Activated naive CD8-positive, alpha-beta T cell treated with anti-CD3 and anti-CD28 coated beads, Interleukin-2, amount 50 U/mL, for 16 hours (primary cell): ENCODE measurements at places on chromosomes 5 and 9.

DNA sequence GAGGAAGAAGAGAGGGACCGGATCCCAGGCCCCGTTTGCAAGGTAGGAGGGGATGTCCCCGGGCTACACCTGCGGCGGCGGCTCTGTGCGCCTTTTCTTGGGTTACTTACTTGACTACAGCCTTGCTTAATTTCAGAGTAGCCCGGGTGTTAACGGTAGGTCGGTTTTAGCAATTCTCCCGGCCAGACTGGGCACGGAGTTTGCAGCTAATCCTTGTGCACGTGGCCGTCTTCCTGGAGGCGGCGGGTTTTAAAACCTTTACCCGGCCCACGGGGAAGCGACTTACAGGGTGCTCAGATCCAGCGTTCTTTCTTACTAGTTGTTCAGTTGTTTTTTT lies 313 bp downstream of the BRIX1 start:
- no peak for DNase-seq

- DNase-seq: no peak
These were observed 66.2 kb downstream of the ARHGEF28 start for GRCh38 chr5:73692166-73692640.

GRCh38 chr9:116198344-116198743 lies 44.8 kb downstream of the PAPPA start:
- no peak for DNase-seq

DNA sequence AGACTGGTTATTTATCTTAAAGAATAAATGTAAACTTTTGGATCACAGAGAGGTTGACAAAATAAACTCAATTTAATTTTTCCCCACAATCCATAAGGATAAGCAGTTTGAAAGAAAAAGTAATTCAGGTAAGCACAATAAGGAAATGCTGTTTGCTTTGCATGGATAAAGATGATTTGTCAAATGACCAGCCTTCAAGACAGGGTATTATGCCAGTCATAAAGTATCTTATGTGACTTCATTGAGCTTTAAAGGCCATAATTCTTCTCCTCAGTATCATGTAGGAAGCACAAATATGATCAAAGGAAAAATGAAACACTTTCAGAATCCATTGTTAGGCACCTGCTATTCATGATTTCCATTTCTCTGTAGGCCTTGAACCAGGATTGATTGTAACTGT lies 180.7 kb upstream of the PPP1R2B start:
- DNase-seq: no peak

DNA sequence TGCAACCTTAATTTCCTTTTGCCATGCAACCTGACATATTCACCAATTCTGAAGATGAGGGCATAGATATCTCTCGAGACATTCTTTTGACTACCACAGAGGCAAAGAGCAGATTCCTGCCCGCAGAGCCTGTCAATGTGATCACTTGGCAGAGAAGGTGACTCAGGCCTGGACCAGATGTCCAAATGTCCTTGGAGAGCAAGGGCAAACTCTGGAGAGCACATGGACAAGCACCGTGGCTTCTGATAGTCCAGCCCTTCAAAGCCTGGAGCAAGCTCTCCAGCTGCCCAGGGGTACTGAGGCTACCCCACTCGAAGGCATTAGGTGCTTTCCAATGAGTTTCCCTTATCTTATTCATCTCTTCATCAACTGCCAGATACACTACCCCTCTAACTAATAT lies 50.4 kb upstream of the ALDH1B1 start:
- no peak for DNase-seq

- DNase-seq: no peak
These were observed 64.1 kb downstream of the SLCO4C1 start for GRCh38 chr5:102231693-102232619.

DNA sequence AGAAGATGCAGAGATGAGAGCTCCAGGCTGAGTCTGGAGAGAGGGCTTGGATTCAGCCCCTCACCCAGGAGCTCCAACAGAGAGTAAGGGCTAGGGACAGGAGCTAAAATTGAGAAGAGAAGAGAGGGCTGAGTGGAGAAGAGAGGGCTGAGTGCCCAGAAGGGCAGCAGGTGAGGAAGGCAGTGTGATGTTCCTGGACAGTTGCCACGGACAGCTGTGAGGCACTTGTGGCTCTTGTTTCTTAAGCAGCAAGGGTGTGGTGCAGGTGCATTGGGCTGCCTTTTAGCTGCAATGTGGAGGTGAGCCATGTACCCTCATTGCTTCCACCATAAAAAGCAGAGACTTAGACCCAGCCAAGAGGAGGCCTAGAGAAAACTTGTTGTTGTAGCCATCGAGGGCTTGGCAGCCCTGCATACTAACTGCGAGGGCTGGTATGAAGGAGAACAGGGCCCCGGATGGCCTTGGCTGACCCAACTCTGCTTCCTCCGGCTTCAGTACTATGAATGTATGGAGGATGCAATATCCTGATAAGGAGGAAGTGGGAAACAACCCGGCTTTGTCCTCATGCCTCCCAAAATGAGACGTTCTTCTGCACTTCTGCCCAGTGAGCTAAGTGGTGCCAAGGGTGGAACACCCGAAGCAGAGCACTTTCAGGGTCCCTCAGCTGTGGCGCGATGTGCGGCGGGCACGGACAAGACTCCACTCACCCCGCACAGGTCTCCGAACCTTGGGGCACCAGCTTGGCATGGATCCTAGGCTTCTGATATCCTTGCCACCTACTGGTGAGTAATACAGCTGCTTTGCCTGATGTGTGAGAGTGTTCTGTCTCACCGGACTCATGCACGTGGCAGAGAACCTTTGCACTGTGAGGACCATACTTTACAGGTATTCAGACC lies 65.2 kb downstream of the LRRC70 start:
- DNase-seq: no peak

GRCh38 chr5:149006426-149006825 lies 56.4 kb downstream of the SH3TC2 start:
- no peak for DNase-seq

- no peak for DNase-seq
These were observed 80.7 kb downstream of the PPARGC1B start for GRCh38 chr5:149810856-149811255.

DNA sequence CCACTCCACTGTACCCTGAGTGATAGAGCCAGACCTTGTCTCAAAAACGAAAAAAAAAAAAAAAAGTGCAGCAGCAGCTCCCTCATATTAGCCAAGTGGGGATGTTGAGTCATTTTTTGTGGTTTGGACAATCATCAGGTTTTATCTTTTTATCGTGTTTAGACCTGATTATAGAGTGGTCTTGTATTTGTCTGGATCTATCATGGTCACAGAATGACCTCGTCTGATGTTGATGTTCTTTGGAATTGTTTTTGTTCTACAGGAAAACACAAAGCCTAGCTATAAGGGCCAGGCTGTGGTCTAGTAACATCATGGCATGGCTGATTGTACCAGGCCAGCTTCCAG lies 1.6 kb upstream of the FBXW11 start:
- no peak for DNase-seq

- DNase-seq: no peak
These were observed 137.7 kb downstream of the PRELID2 start for GRCh38 chr5:145697251-145697990.

DNA sequence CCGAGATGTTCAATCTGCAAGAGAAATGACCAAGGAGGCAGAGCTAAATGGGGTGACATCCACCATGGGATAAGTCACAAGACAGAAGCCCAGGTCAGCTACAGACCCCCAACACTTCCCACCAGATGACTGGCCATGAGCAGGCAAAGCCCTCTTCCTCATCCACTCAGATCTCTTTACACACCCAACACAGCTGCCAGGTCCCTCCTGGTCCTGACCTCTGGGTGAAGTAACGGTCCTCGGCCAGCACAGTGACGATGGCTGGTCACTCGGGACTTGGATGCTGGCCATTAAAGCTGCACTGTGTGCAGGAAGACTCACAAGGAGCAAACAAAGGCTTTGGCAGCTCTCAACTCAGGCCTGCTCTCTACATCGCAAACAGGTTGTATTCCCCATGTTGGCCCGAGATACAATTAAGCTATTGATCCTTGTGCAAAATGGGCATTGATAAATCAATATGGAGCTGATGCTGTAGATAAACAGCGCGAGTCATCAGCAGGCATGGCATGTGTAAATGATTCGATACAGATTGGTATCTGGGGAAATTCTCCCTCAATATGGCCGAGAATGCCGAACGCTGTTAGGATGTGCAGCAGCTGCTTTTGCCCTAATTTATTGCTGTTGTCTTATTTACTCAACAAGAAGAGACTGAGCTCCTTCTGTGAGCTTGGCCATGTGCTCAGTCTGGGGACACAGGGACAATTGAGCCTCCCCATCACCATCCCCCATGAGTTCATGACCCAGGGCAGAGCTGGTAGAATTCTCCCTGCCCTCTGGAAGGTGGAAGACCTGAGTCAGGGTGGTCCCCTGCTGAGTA lies 98.7 kb downstream of the C5orf15 start:
- DNase-seq: no peak

GRCh38 chr9:114629563-114630090 lies 18.5 kb downstream of the TMEM268 start:
- DNase-seq: no peak

GRCh38 chr5:151587796-151588555 lies 3.2 kb downstream of the FAT2 start:
- no peak for DNase-seq
